Left lobe of liver (tissue), 2 donors: ENCODE measurements at places on chromosomes 7 and 10. TPM values are rescaled to one million over a fixed set of nuclear protein-coding genes. Genes with fewer than 3 reads are reported as not detected.

Gene SNCG
- 2.0 TPM for total RNA-seq

Gene NANOS1
- 0.05 TPM for total RNA-seq

Gene FAM25A
- not detected for total RNA-seq

Gene PDE1C
- total RNA-seq: 0.03 TPM

Gene RAB19
- total RNA-seq: not detected

Gene RAMP3
- 5.8 TPM for total RNA-seq

Gene SRRM3
- total RNA-seq: 0.20 TPM

Gene EPHA1
- total RNA-seq: 39.6 TPM

Gene PDE6C
- total RNA-seq: not detected

Gene CYCS
- 46.6 TPM for total RNA-seq

Gene SP4
- 1.2 TPM for total RNA-seq

Gene ALOX5
- 4.8 TPM for total RNA-seq

Gene ST8SIA6
- total RNA-seq: 1.8 TPM

Gene COL13A1
- 0.48 TPM for total RNA-seq

Gene TMEM140
- total RNA-seq: 32.4 TPM

Gene PNLIPRP2
- total RNA-seq: 0.88 TPM

Gene INMT
- total RNA-seq: 21.5 TPM

Gene CCDC3
- total RNA-seq: 5.3 TPM

Gene KCP
- total RNA-seq: 0.15 TPM

Gene ELN
- total RNA-seq: 8.1 TPM

Gene OR2F2
- not detected for total RNA-seq

Gene TDRD1
- 0.05 TPM for total RNA-seq

Gene ARPC1A
- total RNA-seq: 64.2 TPM

Gene ZNF365
- total RNA-seq: not detected

Gene KLF14
- total RNA-seq: not detected

Gene ZNF503
- total RNA-seq: 7.3 TPM

Gene CPN1
- total RNA-seq: 46.9 TPM

Gene LEP
- total RNA-seq: not detected

Gene TAS2R4
- 0.40 TPM for total RNA-seq

Gene MEOX2
- 0.18 TPM for total RNA-seq

Gene CYP26C1
- total RNA-seq: 0.08 TPM

Gene BRAF
- total RNA-seq: 9.0 TPM

Gene HECW1
- total RNA-seq: not detected

Gene PLEKHS1
- not detected for total RNA-seq

Gene OGDHL
- 88.9 TPM for total RNA-seq

Gene LOXL4
- total RNA-seq: 0.55 TPM

Gene MAP3K8
- total RNA-seq: 2.9 TPM

Gene ZNF487
- total RNA-seq: 1.8 TPM

Gene AZGP1
- total RNA-seq: 2,337 TPM

Gene NPC1L1
- total RNA-seq: 21.1 TPM

Gene CTAGE4
- 1.4 TPM for total RNA-seq

Gene CAMK1D
- 8.1 TPM for total RNA-seq

Gene SMNDC1
- total RNA-seq: 8.8 TPM

Gene ITPRIP
- 4.5 TPM for total RNA-seq

Gene NME8
- not detected for total RNA-seq

Gene PHYH
- 140 TPM for total RNA-seq

Gene AKR1C4
- total RNA-seq: 292 TPM

Gene OPN1SW
- total RNA-seq: not detected

Gene RGR
- not detected for total RNA-seq

Gene CFAP70
- 2.8 TPM for total RNA-seq

Gene TRUB1
- total RNA-seq: 9.0 TPM

Gene BICC1
- total RNA-seq: 1.6 TPM

Gene CALML5
- total RNA-seq: not detected

Gene AKR1C3
- 327 TPM for total RNA-seq

Gene CHRM2
- 0.96 TPM for total RNA-seq

Gene CDNF
- 4.8 TPM for total RNA-seq

Gene KEL
- total RNA-seq: 0.28 TPM

Gene TTYH3
- total RNA-seq: 15.5 TPM

Gene ANXA7
- total RNA-seq: 89.9 TPM
